ENCODE measurements at places on chromosomes 16 and 17.

- DNase-seq: no peak
These were observed 69.4 kb downstream of the CCDC182 start for GRCh38 chr17:57675427-57676387.

GRCh38 chr17:35612924-35613521, 25.9 kb downstream of the AP2B1 start:
- DNase-seq: peak; percentile 26

GRCh38 chr17:81513753-81514488, 1.3 kb upstream of the ACTG1 start:
- DNase-seq: no peak

GRCh38 chr17:13865650-13866049, 203.7 kb upstream of the COX10 start:
- no peak for DNase-seq

GRCh38 chr16:8630255-8630953, 8.9 kb downstream of the METTL22 start:
- no peak for DNase-seq

GRCh38 chr17:64164596-64165285, 34.8 kb upstream of the ERN1 start:
- no peak for DNase-seq

DNA sequence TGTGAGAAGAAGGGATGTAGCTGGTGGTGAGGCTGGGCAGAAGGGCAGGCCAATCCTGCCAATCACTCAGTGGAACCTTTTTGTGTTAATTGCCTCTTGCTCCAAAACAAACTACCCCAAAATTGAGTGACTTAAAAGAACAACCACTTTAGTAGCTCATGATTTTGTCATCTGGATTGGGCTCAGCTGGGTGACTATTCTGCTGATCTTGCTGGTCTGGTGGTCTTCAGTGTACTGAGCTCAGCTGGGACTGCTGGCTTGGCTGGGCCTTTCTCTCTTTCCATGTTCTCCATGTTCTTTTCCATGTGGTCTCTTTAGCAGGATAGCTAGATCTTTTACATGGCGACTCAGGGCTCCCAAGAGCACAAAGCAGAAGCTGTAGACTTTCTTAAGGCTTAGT, 37.7 kb upstream of the SDK2 start:
- no peak for DNase-seq
